Left cardiac atrium (tissue), 4 donors: ENCODE measurements at places on chromosomes 1 and 21. TPM values are rescaled to one million over a fixed set of nuclear protein-coding genes. Genes with fewer than 3 reads are reported as not detected.
A peak's percentile ranks its signal among the peaks of the same experiment; 100 is the strongest.

GRCh38 chr21:16573578-16573977, 843.8 kb downstream of the USP25 start:
- DNase-seq: no peak

- DNase-seq: no peak
Observed at GRCh38 chr1:151984313-151984956, 9.2 kb downstream of the S100A10 start.

- no peak for DNase-seq
Observed at GRCh38 chr1:239112101-239112935, 274.1 kb upstream of the CHRM3 start.

DNA sequence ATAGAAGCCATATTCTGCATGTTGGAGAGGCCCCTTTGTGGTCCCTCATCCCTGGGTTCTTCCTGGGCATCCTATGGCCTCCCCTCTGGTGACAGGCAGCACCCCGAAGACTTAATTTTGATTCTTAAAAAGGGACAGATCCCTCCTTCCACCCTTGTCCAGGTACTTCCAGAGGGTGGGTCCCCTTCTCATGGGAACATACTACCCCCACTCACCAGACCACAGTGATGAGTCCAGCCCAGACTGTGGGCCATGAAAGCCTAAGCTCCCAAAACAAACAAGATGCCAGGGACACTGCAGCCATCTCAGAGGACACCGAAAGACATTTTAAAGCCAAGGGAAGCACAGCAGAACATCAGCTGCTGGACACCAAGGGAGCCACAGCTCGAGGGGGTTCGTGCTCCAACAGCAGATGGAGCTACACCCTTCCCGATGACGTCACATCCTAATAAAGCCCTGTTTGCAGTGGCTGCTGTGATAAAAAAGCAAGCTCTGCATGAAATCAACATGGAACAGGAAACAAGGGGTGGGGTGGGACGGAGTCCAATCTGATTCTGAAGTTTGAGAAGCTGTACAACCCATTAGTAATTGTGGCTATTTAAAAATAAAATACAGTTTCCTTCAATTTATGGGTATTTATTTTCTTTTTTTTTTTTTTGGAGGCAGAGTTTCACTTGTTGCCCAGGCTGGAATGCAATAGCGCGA, 32.4 kb downstream of the GNB1 start:
- DNase-seq: peak; percentile 88

- no peak for DNase-seq
Observed at GRCh38 chr1:243814718-243815117, 35.3 kb downstream of the AKT3 start.

DNA sequence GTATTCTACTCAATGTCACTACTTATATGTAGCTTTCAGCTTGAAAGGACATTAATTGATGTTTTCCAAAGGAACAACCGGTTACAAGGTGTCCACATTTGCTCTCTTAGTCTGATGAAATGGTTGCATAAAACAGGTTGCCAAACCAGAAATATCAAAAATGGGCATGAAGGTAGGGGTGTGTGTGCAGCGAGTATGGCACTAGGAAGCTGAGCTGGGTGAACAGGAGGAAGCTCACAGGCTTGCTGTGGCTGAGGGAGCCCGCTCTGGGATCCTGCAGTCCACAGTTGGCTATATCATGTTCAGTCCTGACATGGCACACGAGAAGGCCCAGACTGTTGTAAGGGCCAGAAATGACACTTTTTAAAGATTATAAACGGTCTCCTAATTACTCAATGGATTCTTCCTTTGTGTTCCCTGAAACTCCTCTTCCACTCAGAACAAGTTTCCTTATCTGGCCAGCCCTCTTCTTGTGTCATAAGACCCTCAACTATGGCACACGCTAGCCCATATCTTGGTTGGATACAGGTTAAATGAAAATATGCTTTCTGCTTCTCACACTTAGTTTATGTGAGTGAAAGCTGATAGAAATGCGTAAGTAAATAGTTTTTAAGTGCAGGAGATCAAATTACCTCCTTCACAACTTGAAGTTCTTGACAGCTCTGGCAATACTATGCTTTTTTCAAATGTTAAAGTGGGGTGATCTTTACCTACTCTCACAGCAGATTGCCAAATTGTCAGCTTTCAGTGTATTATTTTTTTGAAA, 201.5 kb downstream of the LMO4 start:
- no peak for DNase-seq

GRCh38 chr1:169113613-169114119, 7.2 kb downstream of the ATP1B1 start:
- no peak for DNase-seq

GRCh38 chr1:40651138-40651857, 14.2 kb downstream of the RIMS3 start:
- DNase-seq: peak; percentile 45

DNA sequence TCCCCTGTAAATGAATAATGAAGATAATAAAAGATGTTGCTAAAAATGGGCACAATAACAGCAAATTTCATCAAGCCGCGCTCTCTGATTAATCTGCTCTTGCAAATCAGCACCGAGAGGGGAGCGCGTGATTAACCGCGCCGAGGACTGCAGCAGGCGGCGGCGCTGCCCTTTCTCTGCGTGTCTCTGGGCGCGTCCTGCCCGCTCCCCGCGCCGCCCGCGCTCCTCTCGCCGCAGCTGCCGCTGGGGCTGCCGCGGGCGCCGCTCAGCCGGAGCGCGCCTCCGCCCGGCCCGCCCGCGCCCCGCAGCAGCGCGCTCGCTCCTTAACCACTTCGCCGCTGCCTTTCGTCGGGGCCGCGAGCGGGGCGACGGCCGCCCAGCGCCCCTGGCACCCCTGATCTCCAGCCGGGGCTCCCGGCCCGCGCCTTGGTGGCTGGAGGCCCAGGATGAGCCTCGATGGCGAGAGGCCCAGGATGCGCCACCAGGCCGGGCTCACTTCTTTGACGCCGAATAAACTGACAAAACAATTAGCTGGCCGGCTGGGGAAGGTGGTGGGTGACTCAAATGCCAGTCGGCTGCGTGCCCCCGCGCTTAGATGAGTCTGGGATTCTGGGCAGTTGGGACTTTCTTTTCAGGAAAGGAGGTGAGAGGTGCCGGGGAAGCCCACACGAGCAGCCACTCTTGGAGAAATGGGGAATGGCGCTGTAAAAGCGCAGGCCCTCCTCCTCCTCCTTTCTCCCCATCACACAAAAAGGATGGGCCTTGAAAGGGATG, 221.4 kb upstream of the PKN2 start:
- peak; percentile 37 for DNase-seq

GRCh38 chr1:1217621-1218523, 3.9 kb upstream of the TNFRSF4 start:
- DNase-seq: no peak

DNA sequence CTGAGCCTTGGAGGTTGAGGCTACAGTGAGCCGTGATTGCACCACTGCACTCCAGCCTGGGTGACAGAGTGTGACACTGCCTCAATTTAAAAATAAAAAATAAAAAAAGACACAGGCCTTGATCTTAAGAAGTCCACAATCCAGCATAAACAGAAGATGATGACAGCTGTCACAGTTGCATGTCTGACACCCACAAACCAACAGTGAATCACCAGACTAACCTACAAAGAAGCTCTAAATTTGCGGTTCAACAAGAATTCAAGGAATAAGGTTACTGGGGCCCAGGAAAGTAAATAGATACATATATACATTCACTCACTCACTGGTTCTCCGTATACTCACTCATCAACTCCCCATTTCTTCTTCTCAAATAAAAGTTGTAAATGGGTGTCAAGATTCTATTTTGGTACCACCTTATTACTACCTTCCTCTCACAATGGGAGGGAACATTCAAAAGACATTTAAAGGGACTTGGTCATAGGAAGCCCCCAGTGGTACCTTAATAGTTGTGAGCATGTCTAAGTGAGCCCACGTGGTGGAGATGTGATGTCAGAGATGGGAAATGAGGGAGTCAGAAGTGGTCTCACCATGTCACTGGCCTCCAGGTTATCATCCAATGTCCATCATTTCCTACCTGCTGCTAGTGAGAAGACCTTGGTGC, 66.9 kb upstream of the PRDX6 start:
- DNase-seq: no peak

DNA sequence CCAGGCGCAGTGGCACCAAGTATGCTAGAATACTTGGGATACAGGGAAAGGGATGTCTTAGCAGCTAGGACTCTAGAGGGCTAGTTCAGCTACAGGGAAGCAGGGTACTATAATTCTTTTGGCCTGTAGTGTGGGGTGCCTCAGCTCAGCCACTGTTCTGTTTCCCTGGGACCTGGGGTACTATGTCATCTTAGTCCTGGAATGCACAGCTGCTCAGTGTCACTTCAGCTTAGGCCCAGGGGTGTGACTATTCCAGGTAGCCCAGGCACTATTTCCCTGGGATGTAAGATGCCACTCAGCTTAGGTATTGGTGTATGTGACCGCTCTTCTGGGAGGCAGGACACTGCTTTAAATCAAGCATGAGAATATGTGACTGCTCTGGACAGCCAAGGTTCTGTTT, 34.1 kb downstream of the RGSL1 start:
- no peak for DNase-seq

DNA sequence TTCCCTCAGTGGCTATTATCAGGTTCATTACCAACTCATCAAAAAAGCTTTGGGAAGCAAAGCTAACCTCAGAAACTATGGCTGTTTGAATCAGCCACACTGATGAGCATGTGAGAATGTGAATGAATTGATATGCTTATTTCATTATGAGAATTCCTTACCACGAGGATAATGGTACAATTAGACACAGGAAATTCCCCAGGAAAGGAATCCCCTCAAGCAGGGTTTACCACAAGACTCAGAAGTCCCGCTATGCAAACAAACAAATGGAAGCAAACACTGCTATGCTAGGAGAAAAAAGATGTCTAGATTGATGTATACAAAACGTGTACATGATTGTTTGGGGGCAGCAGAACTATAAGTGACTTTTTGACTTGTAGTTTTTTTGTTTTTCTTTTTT, 205.0 kb downstream of the HMCN1 start:
- no peak for DNase-seq

DNA sequence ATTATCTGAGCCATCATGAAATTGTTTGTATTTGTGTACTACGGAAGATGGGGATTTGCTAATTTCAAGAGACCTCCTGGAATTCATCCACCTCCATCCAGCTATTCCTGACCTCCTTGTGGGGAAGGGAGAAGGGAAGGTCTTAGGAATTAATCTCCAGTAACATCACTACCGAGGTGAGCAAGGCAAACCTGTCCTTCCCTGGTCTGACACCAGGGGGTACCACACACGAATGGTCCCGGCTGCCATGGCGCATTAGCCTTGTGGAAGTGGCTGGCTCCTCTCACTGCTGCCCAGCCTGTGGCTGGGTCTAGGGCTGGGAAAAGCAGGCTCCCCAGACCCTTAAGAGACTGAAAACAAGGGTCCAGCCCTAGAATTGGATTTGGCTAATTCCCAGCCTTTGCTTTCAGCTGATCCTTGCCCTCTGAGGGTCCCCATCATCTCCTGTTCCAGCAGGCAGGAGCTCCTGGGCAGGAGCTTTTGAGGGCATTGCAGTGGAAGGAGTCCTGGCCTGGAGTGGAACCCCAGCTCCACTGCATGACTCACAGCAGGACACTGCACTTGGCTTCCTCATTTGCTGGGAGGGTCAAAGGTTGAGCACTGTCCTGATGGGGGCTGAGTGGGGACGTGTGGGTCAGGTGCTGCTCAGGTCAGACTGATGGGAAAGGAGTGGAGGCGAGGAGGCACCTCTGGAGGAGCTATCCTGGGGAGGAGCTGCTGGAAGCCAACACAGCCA, 34.8 kb downstream of the RIMS3 start:
- DNase-seq: no peak

DNA sequence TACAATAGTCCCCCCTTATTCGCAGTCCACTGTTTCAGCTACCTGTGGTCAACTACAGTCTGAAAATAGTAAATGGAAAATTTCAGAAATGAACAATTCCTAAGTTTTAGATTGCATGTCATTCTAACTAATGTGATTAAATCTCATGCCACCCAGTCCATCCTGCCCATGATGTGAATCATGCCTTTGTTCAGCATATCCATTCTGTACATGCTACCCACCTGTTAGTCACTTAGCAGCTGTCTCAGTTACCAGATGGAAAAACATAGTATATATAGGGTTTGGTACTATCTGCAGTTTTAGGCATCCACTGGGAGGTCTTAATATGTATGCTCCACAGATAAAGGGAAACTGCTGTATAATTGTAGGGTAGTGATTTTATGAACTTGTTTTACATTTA, 16.6 kb upstream of the HAO2 start:
- DNase-seq: no peak

The RYR2 gene
- total RNA-seq: 446 TPM

The DBT gene
- 16.7 TPM for total RNA-seq

The AMY2A gene
- total RNA-seq: not detected

The GPA33 gene
- 0.31 TPM for total RNA-seq

The PTAFR gene
- 4.7 TPM for total RNA-seq

The SMIM1 gene
- 35.9 TPM for total RNA-seq
